ENCODE measurements at places on chromosomes 3 and 15.
A peak's percentile ranks its signal among the peaks of the same experiment; 100 is the strongest.

DNA sequence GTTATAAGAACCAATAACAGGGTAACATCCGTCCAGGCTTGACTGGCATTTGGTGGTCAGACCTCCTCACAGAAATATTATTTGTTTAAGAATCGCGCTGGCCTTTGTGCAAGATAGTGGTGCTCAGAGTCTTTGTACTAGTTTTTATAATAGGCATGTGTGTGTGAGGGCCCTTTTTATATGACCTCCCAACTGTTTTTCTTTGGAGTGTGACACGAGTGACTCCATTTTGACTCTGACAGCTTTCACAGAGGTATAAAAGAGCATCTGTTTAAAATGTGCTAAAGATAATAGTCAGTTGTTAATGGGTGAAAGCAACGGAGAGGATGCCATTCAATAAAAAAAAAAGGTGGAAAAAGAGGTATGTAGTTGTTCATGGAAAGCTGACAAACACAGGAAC, 110.4 kb downstream of the IL1RAP start:
- DNase-seq = no peak

GRCh38 chr3:129834580-129834979, 58.9 kb downstream of the TMCC1 start:
- no peak for DNase-seq

- DNase-seq = no peak
These were observed 224.3 kb upstream of the P2RY1 start for GRCh38 chr3:152610622-152611021.

- no peak for DNase-seq
These were observed 88.9 kb downstream of the FEZF2 start for GRCh38 chr3:62284442-62284841.

GRCh38 chr3:170437176-170437575, 18.5 kb downstream of the CLDN11 start:
- DNase-seq = no peak

GRCh38 chr15:31471731-31472430, 145.2 kb downstream of the KLF13 start:
- peak; percentile 88 for DNase-seq

All from AG08396 (cell line).